ENCODE measurements at places on chromosomes 3 and 15.

GRCh38 chr15:78453447-78453846 lies 15.4 kb downstream of the IREB2 start:
- DNase-seq, result no peak

GRCh38 chr15:23686466-23687142 lies 501 bp downstream of the NDN start:
- no peak for DNase-seq

DNA sequence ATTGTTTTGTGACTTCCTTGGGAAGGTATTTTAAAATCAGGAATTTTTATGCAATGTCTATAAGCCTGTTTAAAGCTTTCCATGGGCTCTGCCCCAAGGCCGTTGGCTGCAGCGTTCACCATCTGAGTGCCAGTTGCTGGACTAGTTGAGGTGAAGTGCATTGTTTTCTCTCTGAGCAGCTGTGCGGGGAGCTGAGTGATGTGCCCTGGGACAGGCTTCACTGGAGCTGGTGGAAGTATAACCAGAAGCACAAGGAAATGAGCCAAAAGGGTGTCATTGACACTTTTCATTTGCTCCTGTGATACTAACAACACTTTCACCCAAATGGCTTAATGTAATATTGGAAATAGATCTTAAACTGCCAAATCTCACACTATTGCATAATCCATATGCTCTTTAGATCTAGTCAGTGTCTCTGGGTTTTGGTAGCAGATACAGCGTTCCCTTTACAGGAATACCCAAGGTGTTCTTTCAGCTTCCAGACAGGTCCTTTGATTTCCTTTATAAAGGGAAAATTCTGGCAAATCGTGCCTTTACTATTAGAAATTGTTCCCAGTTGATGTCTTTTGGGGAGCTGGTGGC lies 29.2 kb downstream of the APH1B start:
- DNase-seq, result no peak

- DNase-seq, result no peak
These were observed 285.6 kb downstream of the EPHA3 start for GRCh38 chr3:89392991-89393390.

DNA sequence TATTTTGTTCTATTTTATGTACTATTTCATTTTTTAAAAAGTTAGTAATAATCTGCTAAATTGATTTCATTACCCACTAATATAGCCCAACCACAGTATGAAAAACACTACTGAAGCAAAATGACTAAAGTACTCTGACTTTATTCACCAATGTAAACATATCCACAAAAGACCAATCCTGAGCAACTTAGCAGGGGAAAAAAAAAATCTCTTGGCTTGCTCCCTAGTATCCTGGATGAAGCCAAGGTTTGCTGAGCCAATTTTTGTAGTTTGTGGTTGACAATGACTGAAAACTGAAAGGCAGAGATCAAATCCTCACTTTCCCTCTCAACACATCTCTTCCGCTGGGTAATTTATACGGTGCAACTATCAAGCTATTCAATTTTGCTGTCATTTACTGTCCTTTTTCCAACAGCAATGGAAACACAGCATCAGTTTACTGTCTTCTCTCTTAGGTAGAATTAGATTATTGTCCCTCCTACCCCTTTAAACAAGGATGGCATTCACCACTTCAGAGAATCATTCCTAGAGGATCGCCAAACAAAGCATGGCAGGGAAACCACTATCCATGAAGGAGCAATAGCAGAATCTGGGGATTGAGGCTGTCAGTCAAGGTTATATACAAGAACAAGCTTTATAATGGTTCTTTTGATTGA lies 149.7 kb downstream of the THRB start:
- no peak for DNase-seq

DNA sequence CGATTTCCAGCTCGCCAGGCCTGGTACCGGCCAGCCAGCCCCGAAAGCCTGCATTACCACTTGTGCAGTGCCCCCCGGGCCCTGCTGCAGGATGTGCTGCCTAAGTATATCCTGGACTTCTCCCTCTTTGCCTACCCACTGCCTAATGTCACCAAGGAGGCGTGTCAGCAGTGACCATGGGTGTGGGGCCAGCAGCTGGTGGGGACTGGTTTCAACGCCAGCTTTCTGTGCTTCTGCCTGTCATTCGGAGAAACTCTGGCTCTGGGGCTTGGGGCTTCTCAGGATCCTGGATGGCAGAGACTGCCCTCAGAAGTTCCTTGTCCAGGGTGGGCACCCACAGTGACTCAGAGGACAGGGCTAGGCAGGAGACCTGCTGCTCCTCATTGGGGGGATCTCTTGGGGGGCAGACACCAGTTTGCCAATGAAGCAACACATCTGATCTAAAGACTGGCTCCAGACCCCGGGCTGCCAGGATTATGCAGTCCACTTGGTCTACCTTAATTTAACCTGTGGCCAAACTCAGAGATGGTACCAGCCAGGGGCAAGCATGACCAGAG lies 1.5 kb downstream of the CHST14 start:
- DNase-seq, result no peak

DNA sequence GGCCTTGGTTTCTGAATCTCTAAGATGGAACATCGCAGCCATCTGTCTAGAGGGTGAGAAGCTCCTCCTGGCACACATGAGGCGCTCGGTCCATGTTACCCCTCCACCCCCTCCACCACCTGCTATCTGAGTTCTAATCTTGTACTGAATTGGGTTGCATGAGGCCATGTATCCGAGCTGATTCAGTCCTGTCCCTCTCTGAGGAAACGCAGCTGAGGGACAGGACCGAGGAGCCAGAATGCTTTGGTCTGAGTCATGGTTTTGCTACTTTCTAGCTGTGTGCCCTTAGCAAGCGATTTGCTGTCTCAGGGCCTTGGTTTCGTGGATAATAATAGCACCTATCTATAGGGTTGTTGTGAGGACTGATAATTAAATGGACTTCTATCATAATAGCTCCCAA lies 87.8 kb upstream of the SEC13 start:
- DNase-seq, result no peak

GRCh38 chr3:193906849-193907410 lies 229.0 kb upstream of the HES1 start:
- no peak for DNase-seq

GRCh38 chr3:51588724-51589123 lies 50.2 kb downstream of the RAD54L2 start:
- no peak for DNase-seq

GRCh38 chr15:85073556-85074194 lies 92.0 kb downstream of the PDE8A start:
- DNase-seq, result no peak

DNA sequence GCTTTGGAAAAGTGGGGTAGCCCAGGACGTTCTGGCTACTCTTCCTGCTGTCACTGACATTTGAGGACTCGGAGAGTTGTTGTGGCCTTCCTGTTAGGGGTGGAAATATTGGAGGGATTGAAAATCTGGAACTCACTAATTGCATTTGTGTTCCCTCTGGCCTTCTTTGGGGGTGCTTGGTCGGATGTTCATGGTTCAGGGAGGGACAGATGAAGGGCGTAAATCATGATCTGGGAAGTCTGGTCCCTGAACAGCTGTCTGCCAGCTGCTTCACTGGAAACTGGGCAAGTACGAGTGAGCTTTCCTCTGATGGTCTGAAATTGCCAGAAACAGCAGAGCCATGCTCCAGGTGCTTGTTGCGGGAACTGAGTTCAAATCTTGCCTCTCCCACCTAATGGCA lies 327.8 kb upstream of the C2CD4B start:
- DNase-seq, result no peak

GRCh38 chr3:48997102-48997635 lies 7.1 kb downstream of the P4HTM start:
- no peak for DNase-seq

DNA sequence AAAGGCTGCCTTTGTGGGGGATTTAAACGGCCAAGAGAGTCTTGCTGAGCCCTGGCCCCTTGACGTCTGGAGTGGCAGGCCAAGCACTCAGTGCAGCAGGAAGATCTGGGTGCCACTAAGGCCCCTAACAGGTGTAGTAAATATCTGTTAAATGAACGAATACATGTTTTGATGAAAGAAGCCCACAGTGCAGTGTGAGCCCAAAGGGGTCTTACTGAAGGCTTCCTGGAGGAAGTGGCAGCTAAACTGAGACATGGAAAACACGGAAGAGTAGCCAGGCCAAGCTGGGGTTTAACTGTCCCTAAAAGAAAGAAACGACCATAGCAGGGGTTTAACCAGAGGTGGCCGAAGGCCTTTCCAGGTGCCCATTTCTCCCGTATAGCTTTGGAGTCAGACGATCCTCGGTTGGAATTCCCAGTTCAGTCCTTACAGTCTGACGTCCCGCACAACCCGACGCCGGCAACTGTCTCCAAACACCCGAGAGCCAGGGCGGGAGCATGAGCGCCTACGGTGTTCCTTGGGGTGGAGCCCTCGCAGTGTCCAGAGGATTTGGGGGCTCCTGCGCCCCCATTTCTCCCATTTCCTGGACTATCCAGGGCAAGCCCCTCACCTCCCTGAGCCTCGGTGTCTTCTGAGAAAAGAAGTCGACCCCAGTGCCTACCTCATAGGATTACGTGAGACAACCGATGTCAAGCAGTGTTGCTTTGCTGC lies 910 bp upstream of the ABHD6 start:
- no peak for DNase-seq

- no peak for DNase-seq
These were observed 539.3 kb downstream of the NR2F2 start for GRCh38 chr15:96869790-96870189.

DNA sequence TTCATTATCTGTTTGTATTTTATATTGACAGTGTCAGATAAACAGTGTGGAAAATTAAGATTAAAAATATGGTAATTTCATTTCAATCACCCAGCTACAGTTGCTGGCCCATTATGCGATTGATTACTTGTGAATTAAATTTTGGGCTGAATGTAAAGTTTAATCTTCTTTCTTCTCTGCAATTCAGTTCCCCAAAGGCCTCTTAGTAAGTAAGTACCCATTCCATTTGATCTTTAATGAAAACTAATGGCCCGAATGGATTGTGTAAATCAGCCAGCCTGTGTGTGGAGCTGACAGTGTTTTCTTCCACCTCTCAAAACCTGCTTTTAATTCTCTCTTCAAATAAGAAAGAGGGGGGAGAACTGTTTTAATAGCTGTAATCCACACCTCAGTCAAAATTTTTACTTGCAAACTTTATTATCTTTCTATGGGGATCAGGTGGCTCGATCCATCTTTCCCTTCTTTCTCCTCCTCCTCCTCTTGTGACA lies 307.1 kb downstream of the IL20RB start:
- no peak for DNase-seq

DNA sequence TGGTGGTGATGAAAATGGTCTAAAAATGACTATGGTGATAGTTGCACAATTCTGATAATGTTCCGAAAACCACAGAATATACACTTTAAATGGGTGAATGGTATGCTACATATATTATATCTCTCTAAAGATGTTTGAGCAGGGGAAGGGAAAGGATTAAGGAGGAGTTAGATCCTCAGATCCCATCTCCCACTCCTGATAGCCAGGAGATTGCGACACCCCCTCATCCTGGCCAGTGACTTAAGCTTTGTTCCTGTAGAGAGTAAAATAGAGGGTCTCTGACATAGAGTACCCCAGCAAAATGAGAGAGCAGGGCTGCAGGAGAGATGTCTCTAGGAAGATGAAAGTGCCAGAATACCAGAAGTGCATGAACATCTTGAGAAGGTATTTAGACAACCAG lies 984.8 kb downstream of the FHIT start:
- no peak for DNase-seq

GRCh38 chr3:97232393-97233034 lies 418.1 kb downstream of the EPHA6 start:
- no peak for DNase-seq

DNA sequence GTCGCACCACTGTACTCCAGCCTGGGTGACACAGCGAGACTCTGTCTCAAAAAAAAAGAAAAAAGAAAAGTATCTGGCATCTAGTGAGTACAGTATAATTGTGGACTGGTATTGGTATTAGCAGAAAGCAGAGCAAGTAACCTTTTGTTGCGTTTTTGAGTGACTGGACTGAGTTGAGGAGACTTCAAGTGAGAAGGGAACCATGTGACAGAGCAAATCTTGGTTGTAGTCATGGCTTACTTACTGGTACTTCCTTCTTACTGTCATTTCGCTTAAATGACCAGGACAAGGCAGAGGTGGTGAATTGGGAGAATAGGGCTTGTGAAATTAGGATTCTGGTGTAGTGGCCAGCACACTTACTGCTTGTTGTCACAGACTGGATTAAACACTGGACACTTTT lies 20.6 kb downstream of the RTF1 start:
- no peak for DNase-seq

- DNase-seq, result no peak
These were observed 62.3 kb downstream of the DHX30 start for GRCh38 chr3:47865192-47865591.

- DNase-seq, result no peak
These were observed 350.5 kb upstream of the ICE2 start for GRCh38 chr15:60829416-60829815.

GRCh38 chr3:176942305-176942704 lies 255.0 kb downstream of the TBL1XR1 start:
- DNase-seq, result no peak

- no peak for DNase-seq
These were observed 9.9 kb downstream of the CCRL2 start for GRCh38 chr3:46416811-46417510.

GRCh38 chr3:172410702-172411477 lies 37.4 kb downstream of the GHSR start:
- no peak for DNase-seq

- DNase-seq, result no peak
These were observed 587 bp upstream of the TNK2 start for GRCh38 chr3:195908694-195909581.

DNA sequence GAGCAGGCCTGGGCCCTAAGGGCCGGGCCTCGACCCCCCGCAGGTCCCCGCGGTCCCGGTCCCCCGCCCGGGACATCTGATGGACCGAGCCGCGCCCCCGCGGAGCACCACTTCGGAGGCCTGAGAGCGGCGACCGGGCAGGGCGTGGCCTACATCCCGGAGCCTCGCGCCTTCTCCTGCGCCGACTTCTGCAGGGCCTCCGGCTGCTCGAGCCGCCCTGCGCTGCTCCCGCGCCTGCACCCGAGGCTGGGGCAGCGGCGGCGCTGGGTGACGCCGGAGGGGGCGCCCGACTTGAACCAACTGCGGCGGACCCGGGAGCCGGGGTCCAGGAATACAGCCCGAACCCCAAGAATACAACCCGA lies 14.9 kb upstream of the GP9 start:
- no peak for DNase-seq

DNA sequence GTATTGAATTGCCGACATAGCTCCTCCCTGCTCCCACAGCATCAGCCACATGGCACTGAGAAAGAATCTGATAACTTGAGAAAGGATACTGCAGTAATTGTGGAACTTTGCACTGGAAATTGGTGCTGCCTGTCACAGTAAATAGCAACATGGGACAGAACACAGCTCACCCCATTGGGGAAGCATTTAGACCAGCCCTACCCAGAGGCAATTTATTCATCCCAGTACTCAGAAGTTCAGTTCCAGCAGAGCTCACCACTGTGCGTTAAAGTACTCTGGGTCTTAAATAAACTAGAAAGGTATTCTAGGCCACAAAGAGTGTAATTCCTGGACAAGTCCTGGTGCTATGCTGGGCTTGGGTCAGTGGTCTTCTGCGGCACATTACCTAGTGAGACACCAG lies 347.1 kb downstream of the PYDC2 start:
- DNase-seq, result no peak

DNA sequence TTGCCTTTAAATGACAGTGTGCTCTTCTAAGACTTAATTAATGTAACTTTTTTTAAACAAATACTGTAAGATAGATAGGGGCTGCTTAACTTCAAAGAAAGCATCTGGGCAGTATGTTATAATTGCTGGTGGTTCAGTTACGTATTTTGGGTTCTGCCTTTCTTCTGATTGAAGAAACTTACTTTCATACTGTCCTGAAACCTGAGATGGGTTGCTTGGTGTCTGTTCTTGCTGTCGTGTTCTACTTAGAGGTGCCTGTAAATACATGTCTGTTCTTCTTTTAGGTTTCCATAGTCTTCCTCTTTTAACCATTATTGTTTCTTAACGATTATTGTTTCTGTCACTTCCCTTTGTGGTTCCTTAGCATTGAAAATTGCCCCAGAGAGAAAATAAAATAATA lies 297.7 kb upstream of the CHRM5 start:
- DNase-seq, result no peak

Measured in central memory CD8-positive, alpha-beta T cell (primary cell).